WERI-Rb-1 (cell line): ENCODE measurements at places on chromosomes 7 and 10.

- no peak for DNase-seq
These were observed 87.4 kb downstream of the CHST15 start for GRCh38 chr10:124005991-124006392.

DNA sequence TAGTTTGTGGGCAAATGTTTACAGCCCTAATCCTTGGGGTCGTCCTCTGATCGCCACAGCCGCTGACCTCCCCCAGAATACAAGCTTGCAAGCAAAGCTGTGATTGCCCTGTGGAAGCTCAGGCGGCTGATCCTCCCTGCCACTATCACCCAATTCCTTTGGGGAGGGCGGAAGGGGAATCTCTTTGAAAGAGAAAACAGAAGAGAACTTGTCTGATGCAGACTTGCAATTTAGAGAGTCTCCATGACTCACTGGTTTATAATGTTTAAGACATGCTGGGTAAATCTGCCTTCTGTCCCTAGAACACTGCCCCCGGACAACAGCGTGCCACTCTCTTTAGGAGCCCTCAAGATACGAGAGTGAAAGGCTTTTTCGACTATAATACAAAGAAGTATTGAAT is 75.5 kb downstream of the NRP1 start:
- DNase-seq = no peak

- peak; percentile 81 for DNase-seq
These were observed at the start of gene MET for GRCh38 chr7:116671681-116672595. TSS of gene MET (plus strand) at chr7:116672196. CDS start at chr7:116699085, 26,889 bp downstream.

DNA sequence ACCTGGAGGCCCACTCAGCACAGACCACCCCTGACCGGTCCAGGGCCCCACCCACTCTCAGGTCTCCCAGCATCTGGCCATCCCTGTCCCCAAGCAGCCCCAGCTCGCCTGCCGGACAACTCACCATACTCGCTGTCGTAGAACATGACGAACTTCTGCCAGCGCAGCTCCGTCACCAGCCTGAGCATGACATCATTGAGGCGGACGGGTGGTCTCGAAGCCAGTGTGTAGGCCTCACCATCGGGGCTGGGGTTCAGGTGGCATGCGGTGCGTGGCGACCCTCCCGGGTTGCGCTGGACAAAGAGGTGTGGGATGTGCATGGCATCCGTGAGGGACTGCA is 160.4 kb downstream of the GRID1 start:
- DNase-seq = no peak

DNA sequence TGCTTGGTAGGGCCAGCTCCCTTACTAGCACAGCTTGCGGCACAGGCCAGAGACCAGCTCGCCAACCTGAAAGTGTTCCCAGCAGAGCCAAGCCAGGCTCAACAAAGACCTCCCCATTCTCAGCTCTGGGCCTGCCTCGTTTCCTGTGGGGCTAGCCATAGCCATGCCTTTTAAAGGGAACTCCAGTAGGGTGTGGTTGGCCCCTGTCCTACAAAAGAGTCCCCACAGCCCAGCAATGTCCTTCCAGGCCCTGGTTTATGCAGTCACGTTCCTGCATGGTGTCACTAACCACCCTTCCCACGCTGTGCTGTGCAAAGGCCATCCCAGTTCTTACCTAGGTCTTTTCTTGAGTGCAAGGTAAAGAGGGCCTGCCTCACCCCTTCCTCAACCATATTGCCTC is 87.8 kb upstream of the LRRC4 start:
- DNase-seq = no peak

DNA sequence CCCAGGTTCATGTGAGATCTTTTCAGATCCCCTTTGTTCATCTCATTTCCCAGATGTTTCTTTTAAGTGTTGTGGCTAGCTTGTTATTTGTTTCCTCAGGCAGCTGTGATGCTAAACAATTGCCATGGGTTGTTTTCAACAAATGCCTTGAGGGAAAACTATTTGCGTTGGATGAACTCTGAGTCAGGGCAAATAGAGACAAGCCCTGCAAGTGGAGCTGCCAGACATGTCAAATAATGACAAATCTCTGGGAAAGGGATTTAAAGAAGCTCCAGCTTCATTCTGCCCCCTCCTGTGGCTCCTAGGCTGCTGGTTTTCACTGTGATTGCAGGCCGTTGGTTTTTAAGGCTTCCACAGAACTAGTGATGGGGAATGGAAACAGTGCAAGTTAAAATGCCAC is 272.4 kb upstream of the SP8 start:
- DNase-seq = no peak

- DNase-seq = no peak
These were observed 33.8 kb downstream of the VOPP1 start for GRCh38 chr7:55538538-55538937.

GRCh38 chr10:101668566-101668965 is 26.4 kb downstream of the FBXW4 start:
- DNase-seq = peak; percentile 25

- no peak for DNase-seq
These were observed 220.2 kb downstream of the JAZF1 start for GRCh38 chr7:27960415-27960814.

- no peak for DNase-seq
These were observed 896 bp upstream of the MYL7 start for GRCh38 chr7:44142028-44142427.

DNA sequence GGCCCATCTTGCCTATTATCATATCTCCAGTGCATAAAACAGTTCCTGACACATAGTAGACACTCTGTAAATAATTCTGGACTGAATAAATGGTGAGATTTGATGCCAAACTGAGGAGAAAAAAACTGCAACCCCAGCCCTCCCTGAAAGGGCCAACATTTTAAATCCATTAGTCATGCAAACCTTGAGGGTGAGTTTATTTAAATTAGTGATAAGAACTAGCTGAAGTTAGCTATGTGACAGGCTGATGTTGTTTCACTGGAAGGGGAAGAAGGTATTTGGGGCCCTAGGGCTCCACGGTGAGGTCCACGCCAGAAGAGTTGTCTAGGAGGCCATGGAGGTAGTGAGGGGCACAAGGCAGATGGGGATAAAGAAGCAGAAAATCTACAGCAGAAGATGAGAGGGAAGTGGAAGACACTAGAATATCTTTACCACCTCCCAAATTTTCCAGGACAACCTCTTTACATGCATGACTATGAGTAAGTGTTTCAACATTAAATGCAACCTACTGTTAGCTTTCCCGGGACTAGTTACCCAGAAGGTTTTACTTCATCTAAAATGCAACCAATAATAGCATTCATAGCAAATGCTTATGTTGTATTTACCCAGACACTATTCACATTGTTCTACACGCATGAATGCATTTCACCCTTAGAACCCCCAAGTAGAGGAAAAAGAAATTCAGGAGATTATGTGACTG is 183.2 kb upstream of the LYZL1 start:
- DNase-seq = no peak
